ENCODE measurements at places on chromosomes 2 and 18.

DNA sequence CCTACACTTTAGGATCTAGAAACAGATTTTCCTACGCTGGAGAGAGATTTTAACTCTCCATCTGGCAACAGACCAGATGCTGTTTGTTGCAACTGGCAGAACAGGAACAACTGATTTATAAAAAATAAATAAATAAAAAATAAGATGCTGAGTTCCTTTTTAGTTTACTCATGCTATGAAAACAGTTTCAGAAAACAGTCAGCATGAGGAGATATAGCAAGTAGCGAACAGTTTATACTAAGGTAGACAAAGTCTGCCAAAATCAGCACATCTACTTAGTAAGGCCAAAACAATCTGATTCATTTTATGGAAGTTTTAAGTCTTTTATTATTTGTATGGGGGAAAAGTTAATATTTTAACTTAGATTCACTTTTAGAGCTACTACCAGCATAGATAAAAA lies 974.0 kb upstream of the CNTNAP5 start:
- DNase-seq: no peak

DNA sequence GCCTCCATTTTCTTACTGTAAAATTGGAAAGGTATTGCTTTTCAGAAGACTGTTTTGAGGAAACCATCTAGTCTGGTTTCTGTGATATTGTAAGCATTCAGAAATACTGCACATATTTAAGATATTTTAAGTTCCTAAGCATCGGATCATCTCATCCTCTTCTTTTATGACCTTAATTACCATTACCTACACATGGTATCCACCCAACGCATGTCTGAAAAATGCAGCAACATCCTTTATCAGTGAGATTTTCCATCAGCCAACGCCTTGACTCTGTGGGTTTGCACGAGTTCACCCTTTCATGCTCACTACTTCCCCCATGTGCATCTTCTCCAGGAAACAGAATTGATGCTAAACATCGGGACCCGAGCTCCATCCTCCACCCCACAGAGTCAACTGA lies 84.3 kb downstream of the COL4A4 start:
- DNase-seq: no peak

- DNase-seq: no peak
These were observed 117.0 kb upstream of the EPAS1 start for GRCh38 chr2:46180189-46180588.

DNA sequence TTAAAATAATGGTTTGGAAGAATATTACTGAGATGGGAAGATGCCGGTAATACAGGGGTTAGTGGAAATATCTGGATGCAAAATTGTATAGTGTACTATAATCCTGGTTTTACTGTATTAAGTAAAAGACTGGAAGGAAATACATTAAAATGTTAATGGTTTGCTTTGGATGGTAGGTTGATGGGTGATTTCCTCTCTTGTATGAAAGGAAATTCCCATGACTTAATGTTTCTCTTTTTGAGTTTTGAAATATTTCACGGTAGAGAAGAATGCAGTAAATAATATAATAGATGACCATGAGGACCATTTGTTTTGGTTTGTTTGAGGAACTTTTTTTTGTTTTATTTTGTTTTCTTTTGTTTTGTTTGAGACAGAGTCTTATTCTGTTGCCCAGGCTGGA lies 8.2 kb downstream of the SPTBN1 start:
- DNase-seq: no peak

GRCh38 chr2:185628985-185629384 lies 109.6 kb upstream of the FSIP2 start:
- DNase-seq: no peak

DNA sequence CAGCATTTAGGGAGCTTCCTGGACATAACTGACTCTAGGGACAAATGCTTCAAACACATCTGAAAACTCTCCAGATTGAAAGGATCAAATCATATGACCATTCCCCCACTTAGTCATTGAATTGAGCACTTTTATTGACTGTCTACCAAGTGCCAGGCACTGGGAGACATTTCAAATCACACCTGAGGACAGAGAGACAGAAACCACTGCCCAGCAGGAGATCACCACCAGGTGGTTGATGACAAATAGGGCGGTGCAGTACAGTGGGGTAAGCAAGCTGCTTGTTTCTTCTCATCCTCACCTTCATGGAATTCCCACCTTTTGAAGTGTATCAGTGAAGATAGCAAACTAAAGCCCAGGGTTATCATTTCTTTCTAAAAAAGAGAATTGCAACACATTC lies 19.0 kb upstream of the CXCR4 start:
- DNase-seq: no peak

DNA sequence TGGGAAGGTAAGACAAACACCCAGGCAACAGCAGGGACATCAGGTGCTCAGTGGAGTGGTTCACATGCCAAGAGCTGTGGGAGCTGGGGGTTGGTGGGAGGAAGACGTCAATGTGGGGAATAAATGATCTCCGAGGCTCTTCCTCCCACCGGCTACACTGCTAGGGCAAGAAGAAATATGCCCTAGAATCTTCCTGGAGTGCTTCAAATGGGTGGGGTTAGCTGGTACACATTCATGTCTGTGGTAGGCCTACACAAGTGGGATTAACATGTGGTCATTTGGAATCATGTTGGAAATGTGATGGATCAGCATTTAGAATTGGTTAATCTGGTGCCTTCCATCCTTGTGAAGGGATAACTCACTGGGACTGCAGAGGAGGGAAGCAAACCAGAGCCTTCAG lies 12.4 kb upstream of the ZFP36L2 start:
- DNase-seq: no peak

DNA sequence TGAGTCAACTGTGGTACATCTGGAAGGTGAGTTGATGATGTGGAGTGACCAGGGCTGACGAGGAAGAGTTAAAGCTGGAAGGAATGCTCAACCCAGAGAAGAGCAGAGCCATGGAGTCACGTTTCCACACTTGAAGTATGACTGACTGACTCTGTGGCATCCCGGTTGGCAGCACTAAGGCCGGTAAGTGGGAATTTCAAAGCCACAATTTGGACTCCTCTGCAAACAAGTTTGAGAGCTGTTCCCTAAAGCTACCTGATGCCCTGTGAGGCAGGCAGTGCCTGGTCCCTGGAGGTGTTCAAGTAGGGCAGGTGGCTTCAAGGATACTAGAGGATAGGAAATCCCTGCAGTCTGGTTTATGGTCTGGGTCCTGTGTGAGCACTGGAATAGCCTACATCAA lies 69.3 kb upstream of the ITGB6 start:
- DNase-seq: no peak

DNA sequence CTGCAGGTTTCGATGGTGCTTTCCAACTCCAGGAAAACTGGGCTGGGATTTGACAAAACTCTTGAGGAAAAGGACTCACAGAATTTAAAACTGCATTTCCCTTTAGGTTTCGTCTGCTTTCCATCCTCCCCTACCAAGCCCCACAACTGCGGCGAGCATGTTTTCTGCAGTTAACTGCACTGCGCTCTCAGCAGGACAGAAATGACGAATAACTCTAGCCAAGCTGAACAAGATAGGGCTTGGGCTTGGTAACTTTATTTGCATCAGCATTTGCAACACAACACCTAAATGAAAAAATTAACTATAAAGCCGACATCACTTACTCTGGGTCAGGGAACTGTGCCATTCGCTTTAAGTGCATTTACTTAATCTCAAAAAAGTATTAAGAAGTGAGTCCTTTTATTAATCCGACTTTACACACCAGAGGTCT lies 669 bp upstream of the PIKFYVE start:
- DNase-seq: no peak

- no peak for DNase-seq
These were observed 203.7 kb downstream of the SETBP1 start for GRCh38 chr18:44884431-44884830.

GRCh38 chr2:69169655-69170389 lies 156.8 kb downstream of the ANTXR1 start:
- DNase-seq: no peak

GRCh38 chr2:25424426-25425028 lies 82.8 kb upstream of the DNMT3A start:
- DNase-seq: no peak

- no peak for DNase-seq
These were observed 22.3 kb downstream of the PXDN start for GRCh38 chr2:1721706-1722646.

GRCh38 chr2:206481056-206481455 lies 37.7 kb downstream of the ADAM23 start:
- DNase-seq: no peak

DNA sequence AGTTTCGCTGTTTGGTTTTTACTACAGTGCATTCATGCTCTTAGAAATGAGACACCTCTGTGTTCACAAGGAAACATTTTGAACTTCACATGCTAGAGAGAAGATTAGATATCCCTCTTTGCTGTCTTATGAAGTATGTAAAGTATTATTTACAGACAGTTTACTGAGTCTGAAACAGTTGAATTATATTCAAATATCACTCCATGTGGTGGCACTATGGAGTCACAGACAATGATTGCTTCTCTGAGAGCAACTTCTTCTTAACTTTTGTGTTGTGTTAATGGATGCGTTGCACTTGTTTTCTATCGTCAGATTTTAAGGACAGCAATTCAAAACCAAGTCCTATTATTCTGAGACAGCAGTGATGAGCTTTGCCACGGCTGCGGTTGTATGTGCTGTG lies 823.6 kb downstream of the GALR1 start:
- no peak for DNase-seq

GRCh38 chr2:69902213-69902922 lies 8.6 kb downstream of the SNRNP27 start:
- peak; percentile 84 for DNase-seq

GRCh38 chr2:171158790-171159371 lies 1.8 kb downstream of the TLK1 start:
- DNase-seq: no peak

DNA sequence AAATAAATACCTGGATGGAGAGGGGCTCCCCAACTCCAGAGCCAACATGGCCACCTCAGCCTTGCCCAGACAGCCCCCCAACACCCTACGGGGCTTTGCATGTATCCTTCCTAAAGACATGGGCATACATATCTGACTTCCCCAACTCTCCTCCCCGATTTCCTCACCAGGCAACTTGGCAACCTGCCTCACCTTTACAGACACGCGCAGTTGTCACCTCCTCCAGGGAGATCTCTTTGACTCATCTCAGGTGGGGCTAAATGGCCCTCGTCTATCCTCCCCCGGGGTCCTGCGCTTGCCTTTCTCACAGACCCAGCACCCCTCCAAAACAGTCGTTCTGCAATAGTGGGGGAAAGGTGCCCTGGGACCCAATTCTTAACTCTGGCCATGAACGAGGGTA lies 10.6 kb upstream of the BIN1 start:
- no peak for DNase-seq

DNA sequence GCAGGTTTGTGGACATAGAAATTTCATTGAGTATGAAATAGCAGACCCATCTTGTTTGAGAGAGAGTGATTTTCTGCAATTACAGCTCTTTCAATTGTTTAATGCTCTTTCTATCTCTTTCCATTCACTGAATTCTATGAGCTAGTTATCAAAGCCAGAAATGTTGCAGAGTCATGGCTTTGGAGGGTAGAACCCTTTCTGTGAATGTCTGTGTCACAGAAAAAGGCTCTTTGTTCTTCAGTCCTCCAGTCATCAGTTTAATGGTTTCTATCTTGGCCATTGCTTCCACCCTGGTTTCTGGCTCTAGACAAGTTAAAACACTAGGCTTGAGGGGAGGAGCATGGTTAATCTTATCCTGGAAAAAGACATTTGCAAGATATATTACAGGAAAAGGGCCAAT lies 655.0 kb downstream of the STK39 start:
- no peak for DNase-seq

DNA sequence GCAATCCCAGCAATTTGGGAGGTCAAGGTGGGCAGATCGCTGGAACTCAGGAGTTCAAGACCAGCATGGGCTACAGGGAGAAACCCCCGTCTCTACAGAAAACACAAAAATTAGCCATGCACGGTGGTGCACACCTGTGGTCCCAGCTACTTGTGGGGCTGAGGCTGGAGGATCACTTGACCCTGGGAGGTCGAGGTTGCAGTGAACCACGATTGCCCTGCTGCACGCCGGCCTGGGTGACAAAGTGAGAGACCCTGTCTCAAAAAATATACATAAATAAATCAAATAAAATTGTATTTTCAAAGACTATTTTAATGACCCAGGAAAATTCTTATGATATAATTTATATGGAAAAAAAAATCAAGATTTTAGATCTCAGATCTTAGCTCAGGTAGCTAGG lies 191.5 kb downstream of the ZFP36L2 start:
- DNase-seq: no peak

DNA sequence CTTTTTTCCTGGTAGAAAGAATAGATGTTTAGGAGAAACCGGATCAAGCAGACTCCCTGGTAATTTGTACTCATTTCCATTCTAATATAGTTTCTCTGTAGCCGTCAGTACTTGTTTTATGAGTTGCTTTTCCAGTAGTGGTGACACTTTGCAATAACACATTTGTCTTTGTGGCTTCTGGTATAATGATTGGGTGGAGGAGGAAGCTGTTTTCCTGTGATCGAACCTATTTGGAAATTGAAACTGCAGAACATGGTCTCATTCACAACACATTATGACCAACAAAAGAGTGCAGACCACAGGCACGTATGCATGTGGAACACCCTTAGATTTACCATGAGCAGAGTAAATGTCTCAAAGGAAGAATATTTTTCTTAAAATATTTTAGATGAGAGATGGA lies 7.6 kb upstream of the SERPINB12 start:
- DNase-seq: no peak

GRCh38 chr2:127381762-127382161 lies 6.0 kb downstream of the MAP3K2 start:
- no peak for DNase-seq

- DNase-seq: no peak
These were observed 131.0 kb upstream of the COPS8 start for GRCh38 chr2:236954641-236955040.

DNA sequence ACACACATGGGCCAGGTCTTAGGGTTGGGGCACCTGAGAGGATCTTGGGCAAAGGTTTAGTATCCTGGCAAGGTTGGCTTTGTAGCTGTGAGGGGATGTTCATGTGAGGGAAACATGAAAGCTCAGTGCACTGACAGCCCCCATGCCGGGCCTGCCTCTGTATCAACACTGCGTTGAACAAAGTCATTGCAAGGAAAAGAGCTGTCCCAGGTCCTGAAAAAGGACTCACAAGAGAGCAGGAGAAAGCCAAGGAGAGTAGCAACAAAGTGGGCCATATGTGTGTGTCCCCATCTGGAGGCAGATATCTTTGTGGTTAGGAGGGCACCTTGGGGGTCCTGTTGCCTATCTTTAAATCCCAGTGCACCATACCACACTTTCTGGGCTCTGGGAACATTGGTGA lies 237.8 kb upstream of the THSD7B start:
- no peak for DNase-seq

DNA sequence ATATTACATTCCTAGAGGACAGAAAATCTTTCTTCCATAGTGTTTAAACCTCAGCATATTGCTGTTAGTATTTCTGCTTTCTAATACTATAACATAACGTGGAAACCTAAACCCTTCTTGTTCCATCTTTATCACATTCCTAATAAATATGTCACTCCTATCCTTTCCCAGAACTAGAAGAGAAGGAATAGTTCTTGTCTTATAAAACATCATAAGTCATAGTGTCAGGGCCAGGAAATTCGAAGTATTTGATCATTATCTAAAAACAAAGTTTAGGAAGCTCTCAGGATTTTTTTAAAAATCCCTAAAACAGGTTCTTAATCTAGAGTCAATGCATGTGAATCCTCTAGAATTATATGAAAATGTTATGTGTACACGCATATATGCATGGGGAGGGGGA lies 2.0 kb downstream of the NHEJ1 start:
- DNase-seq: no peak

GRCh38 chr18:6741232-6741663 lies 11.7 kb downstream of the ARHGAP28 start:
- no peak for DNase-seq

GRCh38 chr2:191846515-191847476 lies at the start of gene CAVIN2:
Gene CAVIN2 (minus strand): TSS chr2:191847088. CDS start chr2:191846925, 163 bp downstream.
- DNase-seq: peak; percentile 75

GRCh38 chr2:102001767-102002142 lies 10.0 kb downstream of the IL1R2 start:
- DNase-seq: no peak

Data from Right ventricle myocardium inferior (tissue), 1 donor.